GDM1 (cell line): ENCODE measurements at places on chromosomes 5 and 9.

DNA sequence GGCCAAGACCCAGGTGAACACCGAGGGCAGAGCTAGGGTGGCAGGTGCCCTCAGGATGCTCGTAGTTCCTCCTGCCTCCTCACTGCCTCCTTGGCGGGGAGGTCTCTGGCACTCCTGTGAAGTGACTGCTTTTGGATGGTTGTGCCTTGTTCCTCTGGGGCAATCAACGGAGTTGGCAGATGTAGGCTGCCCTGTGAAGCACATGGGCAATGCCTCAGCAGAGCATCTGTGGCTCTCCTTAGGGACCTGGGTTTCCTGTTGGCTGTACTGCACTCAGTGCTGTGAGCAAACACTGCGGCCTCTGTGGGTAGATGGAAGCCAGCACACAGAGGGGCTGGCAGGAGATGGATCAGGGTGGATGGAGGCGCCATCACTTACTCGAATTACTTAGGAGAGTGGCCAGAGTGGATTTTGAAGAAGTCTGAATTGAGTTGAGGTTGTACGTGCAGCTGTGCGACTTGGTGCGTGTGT lies 71.4 kb upstream of the COL5A1 start:
- DNase-seq = no peak

- no peak for DNase-seq
These were observed 1188.9 kb upstream of the C9orf72 start for GRCh38 chr9:28762167-28762566.

DNA sequence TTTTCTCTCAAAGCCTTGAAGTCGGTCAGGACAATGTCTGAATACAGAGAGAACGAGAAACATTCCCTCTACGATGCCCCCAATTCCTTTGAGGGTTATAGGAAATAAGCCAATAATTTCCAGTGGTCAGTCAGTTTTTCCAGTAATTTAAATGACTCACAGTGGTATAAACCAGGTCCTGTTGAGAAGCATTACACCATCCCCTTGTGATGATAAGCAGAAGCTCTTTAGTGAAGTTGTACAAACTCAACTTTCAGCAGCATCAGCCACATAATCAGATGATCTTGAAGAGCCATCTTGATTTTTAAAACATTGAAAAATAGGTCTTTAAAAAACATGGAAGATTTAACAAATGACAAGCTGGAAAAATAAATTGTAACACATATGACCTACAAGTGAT lies 173.9 kb upstream of the ZNF462 start:
- no peak for DNase-seq

DNA sequence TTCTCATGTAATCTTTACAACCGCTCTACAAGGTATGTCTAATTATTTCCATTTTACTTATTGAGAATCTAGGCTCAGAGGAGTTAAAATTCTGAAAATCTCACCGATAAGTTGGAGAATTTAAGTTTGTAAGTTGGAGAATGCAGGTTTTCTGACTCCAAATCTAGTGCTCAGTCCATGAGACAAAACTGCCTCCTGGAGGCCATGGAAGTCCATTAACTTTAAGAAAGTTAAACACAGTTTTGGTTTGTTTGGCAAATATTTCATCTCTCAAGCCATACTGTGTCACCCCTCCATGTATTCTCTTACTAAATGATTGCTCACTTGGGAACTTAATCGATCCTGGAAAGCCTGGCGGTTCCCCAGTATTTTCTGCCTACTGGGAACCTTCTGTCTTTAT lies 52.6 kb downstream of the INIP start:
- DNase-seq = no peak

DNA sequence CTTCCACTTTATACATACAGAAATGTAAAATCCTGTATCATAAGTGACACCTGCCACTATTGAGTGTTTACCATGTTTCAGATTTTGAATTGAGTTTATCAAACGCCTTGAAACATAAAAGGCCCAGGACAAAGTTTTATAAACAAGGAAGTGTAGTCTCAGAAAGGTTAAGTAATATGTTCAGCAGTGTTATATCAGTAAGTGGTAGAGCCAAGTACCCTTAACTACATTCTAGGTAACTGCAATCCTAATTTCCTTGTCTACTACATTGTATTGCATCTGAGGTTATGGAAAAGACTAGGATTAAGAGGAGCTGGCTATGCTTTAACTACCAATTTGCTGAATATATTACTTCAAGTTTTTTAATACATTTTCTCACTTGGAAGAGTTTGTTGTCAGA lies 641.6 kb downstream of the LRRC70 start:
- no peak for DNase-seq

- DNase-seq = no peak
These were observed 17.4 kb downstream of the AMBP start for GRCh38 chr9:114060711-114061110.

DNA sequence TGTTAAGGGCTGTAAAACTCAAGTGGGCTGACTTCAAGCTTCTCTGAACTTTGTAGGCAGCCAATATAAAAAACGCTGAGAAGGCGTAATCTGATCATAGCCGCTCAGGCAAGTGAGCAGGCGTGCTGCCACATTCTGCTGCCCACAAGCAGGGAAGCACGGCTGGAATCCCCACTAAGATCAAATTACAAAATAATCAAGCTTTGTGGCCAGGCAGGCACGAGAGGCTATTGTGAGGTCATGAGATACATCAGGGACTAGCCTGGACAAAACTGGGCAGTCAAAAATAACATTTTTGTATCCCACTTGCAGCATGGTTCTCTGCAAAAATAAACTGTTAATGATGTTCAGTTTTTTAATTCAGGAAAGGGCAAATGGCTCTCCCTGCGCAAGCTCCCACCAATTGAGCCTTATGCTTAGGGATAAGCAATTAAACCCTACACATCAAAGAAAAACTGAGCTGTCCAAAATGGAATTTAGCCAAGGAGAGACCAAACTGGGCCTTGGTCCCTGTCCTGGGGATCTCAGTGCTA lies 64.0 kb downstream of the POU5F2 start:
- DNase-seq = no peak

DNA sequence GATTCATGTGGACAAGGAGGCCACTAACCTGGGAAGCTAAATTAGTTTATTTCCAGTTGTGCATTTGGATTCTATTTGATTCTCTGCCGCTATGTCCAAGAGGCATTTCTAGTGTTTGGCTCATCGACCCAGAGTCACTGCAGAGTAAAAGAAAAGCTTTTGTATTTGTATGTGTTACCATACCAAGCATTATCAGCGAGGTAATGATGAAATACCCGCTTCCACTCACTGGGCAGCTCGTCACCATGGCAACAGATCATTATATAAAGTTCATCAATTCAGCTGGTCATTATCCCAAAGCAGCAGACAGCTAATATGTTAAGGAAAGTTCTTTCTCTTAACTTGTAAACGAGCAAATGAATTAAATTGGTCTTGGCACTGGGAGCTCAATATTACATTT lies 380.3 kb downstream of the SEMA5A start:
- DNase-seq = no peak

- no peak for DNase-seq
These were observed 48.4 kb downstream of the NDUFAF2 start for GRCh38 chr5:60993425-60993824.

DNA sequence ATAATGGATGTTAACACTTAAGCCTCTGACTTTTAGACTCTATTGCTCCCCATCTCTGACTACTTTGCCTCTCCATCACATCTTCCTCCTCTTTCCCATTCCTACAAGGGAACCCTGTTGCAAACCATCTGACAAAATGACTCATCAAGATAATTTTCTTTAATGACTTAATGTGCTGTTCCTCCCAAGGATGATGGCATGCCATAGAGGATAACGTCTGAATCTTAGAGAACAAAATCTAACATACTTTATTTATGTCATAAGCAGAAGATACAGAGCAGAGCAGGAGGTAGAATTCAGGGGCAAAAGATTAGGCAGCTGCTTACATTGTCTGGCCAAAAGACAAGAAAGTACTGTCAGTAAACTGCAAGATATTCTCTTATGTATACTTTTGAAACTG lies 76.8 kb downstream of the FGF10 start:
- no peak for DNase-seq

DNA sequence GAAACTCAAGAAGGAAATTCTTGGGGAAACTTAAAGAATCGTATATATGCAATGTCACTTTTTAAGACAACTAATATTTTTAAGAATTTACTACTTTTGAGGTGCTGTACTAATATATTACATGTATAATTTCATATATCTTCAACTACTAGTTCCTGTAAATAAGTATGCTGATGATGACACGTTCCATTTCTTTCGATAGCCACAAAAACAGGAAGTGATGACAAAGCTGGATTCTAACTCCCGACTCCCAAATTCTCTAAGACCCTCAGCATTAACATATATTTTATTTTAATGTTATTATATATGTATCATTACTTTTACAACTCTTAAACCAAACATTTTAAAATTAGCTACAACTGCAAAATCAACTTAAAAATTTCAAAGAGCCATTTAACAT lies 74.8 kb downstream of the STK32A start:
- no peak for DNase-seq

GRCh38 chr5:176927562-176927961 lies 28.4 kb upstream of the HK3 start:
- no peak for DNase-seq

DNA sequence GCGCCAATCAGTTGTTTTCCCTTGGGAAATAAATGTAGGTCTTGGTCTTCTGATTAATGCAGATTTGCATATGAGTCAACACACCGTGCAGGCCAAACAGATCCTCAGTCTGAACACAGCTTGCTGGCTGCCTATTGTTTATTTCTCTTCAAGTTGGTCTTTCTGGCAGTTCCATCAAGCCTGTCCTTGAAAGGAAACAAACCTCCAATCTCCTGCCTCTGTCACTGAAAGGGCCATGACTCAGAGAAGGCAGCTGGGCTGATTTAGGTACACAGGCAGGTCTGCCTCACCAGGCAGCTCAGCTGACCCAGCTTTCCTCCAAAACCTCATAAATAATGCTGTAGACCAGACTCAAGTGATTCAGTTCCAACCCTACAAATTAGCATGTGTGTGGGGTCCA lies 175.9 kb downstream of the MAN2A1 start:
- DNase-seq = no peak

GRCh38 chr5:174310243-174310642 lies 264.7 kb downstream of the NSG2 start:
- no peak for DNase-seq

DNA sequence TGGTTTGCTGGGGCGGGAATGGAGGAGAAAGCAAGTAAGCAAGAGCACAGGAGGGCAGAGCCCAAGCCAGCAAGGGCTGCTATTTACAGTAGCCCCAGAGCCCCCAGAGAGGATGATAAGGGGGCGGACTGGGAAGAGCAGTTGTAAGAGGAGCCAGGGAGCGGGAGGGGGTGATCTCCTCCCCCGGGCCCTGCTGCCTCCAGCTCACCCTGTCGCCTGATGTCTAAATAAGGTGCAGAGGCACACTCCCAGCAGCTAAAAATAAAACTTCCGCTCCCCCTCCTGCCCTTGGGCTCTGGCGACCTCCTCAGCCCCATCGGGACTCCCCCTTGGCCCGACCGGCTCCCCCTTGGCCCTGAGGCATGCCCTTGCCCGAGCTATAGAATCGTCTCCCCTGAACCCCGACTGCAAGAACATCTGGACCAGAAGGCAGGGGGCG lies 14.4 kb upstream of the CCDC69 start:
- no peak for DNase-seq

DNA sequence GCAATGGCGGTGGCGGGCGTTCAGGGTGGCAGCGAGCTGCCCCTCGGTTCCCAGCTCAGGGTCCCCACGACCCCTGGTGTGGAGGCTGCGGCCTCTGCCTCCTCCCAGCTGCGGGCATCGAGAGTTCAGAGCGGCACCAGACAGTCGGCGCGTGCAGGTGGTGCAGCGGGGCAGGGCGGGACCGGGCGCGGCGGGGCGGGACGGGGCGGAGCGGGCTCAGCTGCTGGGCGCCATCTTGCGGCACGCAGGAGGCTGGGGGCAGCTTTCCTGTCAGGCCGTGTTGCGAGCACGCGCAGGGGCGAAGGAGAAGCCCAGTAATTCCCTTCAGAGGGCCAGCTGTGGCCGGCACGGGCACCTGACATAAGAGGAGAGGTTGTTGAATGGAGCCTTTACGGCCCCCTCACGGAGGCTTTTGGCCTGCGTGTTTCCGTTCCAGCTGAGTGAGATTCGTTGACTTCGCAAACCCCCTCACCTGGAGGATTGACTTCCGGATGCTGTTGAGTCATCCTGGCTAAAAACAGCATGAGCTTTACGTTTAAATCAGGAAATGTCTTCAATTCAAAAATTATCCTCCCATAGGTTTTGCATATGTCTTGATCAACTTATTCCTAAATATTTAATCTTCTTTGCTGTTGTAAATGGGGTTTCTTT lies 587 bp downstream of the C5orf47 start:
- DNase-seq = no peak

DNA sequence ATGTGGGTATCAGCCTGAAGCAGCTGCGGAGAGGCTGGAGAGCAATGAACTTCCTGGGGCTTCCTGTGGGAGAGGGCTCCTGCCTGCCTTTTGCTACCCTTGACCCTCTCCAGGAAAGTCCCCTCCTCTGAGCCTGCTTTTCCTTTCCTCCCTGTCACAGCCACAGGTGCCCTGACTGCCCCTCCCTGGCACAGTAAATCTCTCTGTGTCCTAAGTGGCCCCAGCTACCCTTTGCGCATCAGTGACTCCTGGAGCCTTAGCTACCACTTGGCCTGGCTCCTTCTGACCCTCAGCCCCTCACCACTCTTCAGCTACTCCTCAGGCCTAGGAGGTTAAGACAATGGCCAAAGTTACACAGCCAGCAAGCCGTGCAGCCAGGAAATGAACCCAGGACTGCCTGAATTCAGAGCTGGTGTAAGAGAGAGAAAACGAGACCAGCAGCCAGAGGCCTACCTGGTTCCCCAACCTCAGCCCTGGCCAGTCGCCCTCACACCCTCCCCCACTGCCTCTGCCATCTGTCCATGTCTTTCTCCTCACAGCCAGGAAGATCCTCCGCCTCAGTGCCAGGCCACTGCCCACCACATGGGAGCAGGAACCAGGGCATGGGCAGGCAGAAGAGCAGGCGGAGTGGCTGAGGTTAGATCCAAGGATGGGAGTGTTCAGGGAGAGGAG lies 18.6 kb downstream of the CNTFR start:
- no peak for DNase-seq
